ENCODE measurements at places on chromosomes 3 and 15.

- no peak overlapping the region for H3K27ac ChIP-seq
- peaks cover 6% of the 10 kb centered on the region for H3K4me1 ChIP-seq
- H3K36me3 ChIP-seq = no peaks in the 10 kb centered on the region
Observed at GRCh38 chr3:36707623-36708409, 56.5 kb downstream of the DCLK3 start.

GRCh38 chr15:66356077-66356358 is 467 bp downstream of the TIPIN start:
- H3K27ac ChIP-seq = peak overlapping the region; percentile 3
- H3K4me3 ChIP-seq = peak overlapping the region; percentile 84
- no peaks in the 10 kb centered on the region for H3K36me3 ChIP-seq

GRCh38 chr3:1404270-1404962 is 311.6 kb downstream of the CNTN6 start:
- H3K27me3 ChIP-seq = no peaks in the 10 kb centered on the region
- no peaks in the 10 kb centered on the region for H3K36me3 ChIP-seq
- peak overlapping the region; percentile 84 for H3K27ac ChIP-seq
- H3K4me3 ChIP-seq = no peak overlapping the region

- peaks cover 3% of the 10 kb centered on the region for H3K27me3 ChIP-seq
- H3K27ac ChIP-seq = peak overlapping the region; percentile 83
- H3K36me3 ChIP-seq = no peaks in the 10 kb centered on the region
- no peak overlapping the region for H3K4me3 ChIP-seq
Observed at GRCh38 chr15:80455668-80456442, 51.7 kb downstream of the ARNT2 start.

GRCh38 chr3:23949784-23950183 is 4.7 kb downstream of the NR1D2 start:
- peaks cover 3% of the 10 kb centered on the region for H3K4me1 ChIP-seq
- H3K36me3 ChIP-seq = peaks cover 5% of the 10 kb centered on the region
- DNase-seq = peak; percentile 49
- no peaks in the 10 kb centered on the region for H3K27me3 ChIP-seq
- H3K27ac ChIP-seq = no peak overlapping the region

DNA sequence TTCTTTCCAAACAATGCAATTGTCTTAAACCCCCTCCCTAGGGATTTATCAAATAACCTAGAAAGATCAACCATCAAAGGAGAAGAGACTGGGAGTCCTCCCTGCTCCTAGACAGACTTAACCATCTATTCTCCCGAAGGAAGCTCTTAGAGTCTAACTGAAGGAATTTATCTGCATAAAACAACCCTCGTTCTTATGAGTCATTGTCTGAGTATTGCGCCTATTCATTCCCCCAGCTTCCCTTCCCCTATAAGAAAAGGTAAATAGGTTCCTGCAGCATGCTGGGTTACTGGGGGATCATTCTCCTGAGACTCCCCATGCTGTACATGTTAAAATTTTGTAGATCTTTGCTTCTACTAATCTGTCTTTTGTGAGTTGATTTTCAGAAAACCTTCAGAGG is 412.7 kb downstream of the OCA2 start:
- no peaks in the 10 kb centered on the region for H3K27me3 ChIP-seq
- H3K4me3 ChIP-seq = no peak overlapping the region
- no peaks in the 10 kb centered on the region for H3K36me3 ChIP-seq
- peak overlapping the region; percentile 39 for H3K27ac ChIP-seq

GRCh38 chr3:151792411-151792810 is 21.5 kb upstream of the AADAC start:
- H3K27ac ChIP-seq = no peak overlapping the region
- no peaks in the 10 kb centered on the region for H3K27me3 ChIP-seq
- H3K36me3 ChIP-seq = no peaks in the 10 kb centered on the region

- no peak overlapping the region for H3K27ac ChIP-seq
- no peaks in the 10 kb centered on the region for H3K36me3 ChIP-seq
- no peaks in the 10 kb centered on the region for H3K27me3 ChIP-seq
- no peaks in the 10 kb centered on the region for H3K4me1 ChIP-seq
- DNase-seq = no peak
Observed at GRCh38 chr3:57794951-57795350, 38.8 kb downstream of the SLMAP start.

DNA sequence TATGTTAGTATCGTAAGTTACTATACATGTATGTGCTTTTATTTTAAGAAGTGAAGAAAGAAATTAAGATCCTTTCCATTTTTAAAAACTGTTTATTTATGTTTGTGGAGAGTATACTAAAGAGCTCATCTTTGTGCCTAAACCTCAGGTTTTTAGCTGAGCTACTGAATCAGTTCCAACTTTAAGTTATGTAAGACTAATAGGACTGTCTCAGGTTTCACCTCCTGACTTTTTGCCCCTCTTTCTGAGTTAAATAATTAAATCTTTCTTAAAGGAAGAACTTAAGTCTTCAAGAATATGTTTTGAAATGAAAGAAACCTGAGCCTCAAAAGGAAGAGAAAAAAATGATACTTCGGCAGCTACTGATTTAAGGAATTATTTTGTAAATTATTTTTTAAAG is 2.6 kb downstream of the SLMAP start:
- DNase-seq = peak; percentile 10
- H3K4me3 ChIP-seq = no peak overlapping the region
- H3K4me1 ChIP-seq = peaks cover 7% of the 10 kb centered on the region
- H3K27ac ChIP-seq = no peak overlapping the region
- H3K27me3 ChIP-seq = no peaks in the 10 kb centered on the region

- H3K27ac ChIP-seq = no peak overlapping the region
- no peak overlapping the region for H3K4me3 ChIP-seq
- no peaks in the 10 kb centered on the region for H3K36me3 ChIP-seq
- DNase-seq = peak; percentile 13
Observed at GRCh38 chr3:32082721-32083120, 23.7 kb upstream of the GPD1L start.

- no peaks in the 10 kb centered on the region for H3K27me3 ChIP-seq
- H3K4me1 ChIP-seq = no peaks in the 10 kb centered on the region
- DNase-seq = no peak
- no peak overlapping the region for H3K27ac ChIP-seq
Observed at GRCh38 chr3:12383218-12383617, 94.3 kb downstream of the PPARG start.

DNA sequence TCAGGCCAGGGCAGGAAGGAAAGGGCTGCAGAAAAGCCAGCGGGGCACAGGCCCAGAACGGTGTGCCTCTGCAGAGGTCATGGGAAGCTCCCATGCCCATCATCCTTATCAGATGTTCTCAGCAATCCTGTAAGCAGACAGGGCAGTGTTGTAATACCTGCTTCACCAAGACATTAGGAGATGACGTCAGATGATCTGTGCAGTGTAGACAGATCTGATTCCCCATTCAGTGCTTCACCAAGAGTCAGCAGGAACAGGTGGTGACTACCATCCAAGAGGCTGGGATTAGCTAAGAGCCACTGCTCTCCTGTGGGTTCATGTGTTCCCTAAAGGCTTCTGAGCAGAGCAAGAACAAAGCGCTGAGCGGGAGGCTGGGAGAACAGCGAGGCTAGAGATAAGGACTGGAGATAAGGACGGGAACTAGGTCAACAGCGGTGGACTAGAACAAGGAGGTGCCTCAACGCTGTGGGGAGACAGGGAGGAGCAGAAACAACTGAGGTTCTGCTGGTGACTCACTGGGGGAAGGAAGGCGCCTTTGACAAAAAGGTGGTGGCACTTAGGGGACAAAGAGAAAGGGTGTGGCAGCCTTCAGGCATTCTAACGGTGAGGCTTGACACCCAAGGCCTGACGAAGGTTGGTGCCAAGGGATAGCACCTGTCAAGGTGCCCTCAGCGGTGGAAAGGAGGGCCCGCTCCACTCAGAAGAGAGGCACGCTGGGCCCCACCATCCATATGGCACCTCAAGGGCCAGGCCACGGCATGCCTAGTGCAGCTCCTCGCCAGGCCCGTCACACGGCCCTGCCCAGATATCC is 28.4 kb downstream of the CCDC12 start:
- H3K4me1 ChIP-seq = peaks cover 54% of the 10 kb centered on the region
- peaks cover 31% of the 10 kb centered on the region for H3K36me3 ChIP-seq
- H3K4me3 ChIP-seq = no peak overlapping the region
- no peaks in the 10 kb centered on the region for H3K27me3 ChIP-seq
- H3K27ac ChIP-seq = no peak overlapping the region

DNA sequence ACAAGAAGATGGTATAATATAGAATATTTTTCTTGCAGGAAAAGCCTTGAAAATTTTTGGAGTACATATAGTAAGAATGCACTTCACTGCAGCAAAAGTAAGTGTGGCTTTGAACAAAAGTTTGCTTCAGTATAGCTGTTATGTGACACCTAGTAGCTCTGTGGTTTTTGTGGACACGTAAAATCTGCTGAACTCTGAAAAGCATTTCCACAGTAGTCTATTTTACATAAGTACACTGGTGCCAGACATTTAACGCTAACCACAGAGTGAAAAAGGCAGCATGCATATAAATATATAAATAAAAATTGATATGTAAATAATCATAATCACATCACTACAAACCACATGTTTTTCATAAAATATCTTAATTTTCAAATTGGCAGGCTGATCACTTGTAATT is 39.8 kb downstream of the CGGBP1 start:
- no peak overlapping the region for H3K4me3 ChIP-seq
- H3K36me3 ChIP-seq = no peaks in the 10 kb centered on the region
- DNase-seq = no peak

DNA sequence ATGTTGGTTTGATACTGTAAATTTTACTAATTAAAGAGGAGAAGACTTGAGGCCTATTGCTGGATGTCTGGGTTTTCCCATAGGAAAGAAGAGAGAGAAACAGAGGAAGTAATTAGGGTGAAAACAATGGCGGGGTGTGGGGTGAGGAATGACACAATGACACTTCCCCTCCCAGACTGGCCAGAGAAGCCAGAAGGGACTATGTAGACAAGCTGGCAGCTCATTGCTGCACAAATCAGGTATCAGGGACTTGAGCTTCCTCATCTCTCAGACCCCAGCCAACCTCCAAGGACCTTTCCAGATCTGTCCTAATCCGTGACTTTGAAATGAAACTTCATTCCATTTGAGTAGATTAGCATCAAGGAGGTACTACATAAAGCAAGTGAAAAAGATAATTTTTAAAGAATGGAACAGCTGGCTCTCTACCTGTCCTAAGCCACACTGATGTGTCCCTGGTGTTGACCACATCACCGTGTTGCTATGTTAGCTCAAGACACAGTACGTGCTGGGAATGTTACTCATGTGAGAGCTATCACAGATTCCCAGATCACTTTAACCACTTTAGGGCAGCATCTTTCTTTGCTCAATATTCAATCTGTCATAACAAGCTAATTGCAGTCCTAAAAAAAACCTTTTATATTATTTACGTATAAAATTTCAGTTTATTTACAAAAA is 22.2 kb downstream of the TMEM212 start:
- H3K4me3 ChIP-seq = no peak overlapping the region
- DNase-seq = peak; percentile 53
- H3K27ac ChIP-seq = no peak overlapping the region
- no peaks in the 10 kb centered on the region for H3K36me3 ChIP-seq

GRCh38 chr3:131712662-131713061 is 209.9 kb upstream of the MRPL3 start:
- H3K27ac ChIP-seq = no peak overlapping the region
- H3K4me3 ChIP-seq = no peak overlapping the region
- no peaks in the 10 kb centered on the region for H3K4me1 ChIP-seq
- H3K27me3 ChIP-seq = no peaks in the 10 kb centered on the region

DNA sequence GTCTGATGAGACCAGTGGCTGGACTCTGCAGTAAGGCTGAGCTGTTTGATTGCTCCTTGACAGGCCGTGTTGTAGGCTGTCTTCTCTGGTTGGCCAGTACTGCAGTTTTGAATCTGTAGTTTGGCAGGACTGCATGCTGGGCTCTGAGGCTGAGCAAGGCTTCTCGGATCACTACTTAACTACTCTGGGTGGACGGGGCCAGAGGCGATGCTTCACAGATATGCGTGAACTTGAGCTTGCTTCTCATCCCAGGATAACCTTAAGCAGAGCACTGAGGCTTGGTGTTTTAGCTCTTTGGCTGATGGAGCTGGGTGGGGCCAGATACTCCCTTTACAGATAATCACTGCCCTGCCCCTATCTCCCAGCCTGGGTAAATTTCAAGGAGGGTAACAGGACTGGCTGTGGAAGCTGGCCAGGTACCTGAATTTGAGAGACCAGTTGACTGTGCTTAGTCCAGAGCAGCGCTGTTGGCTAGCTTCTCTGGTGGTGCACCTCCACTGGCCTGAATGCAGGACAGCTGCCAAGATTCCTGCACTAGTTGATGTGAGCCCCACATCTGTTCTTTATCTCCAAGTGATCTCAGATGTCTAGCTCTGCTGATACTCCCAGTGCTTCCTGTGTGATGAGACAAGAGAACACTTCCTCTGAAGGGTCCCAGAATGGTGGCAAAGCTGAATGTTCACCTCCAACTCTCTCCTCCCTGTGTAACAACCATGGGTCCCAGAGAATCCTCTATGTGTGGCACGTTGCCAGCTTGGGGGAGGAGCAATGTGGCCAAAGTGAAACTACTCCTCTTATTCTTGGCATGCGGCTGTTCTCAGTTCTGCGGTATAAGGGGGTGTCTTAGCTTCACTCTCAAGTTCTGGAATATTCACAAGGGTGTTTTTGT is 37.9 kb downstream of the RPL39L start:
- H3K27me3 ChIP-seq = no peaks in the 10 kb centered on the region
- peak; percentile 82 for DNase-seq
- no peak overlapping the region for H3K27ac ChIP-seq
- no peaks in the 10 kb centered on the region for H3K4me1 ChIP-seq
- H3K4me3 ChIP-seq = peak overlapping the region; percentile 76

- no peak overlapping the region for H3K4me3 ChIP-seq
- peaks cover 1% of the 10 kb centered on the region for H3K4me1 ChIP-seq
- H3K27ac ChIP-seq = no peak overlapping the region
Observed at GRCh38 chr3:146750196-146750595, 145.1 kb upstream of the PLSCR5 start.

GRCh38 chr3:117103675-117104074 is 394.1 kb downstream of the TUSC7 start:
- no peak for DNase-seq
- no peak overlapping the region for H3K27ac ChIP-seq
- H3K36me3 ChIP-seq = no peaks in the 10 kb centered on the region
- H3K4me1 ChIP-seq = peaks cover 2% of the 10 kb centered on the region
- no peak overlapping the region for H3K4me3 ChIP-seq

DNA sequence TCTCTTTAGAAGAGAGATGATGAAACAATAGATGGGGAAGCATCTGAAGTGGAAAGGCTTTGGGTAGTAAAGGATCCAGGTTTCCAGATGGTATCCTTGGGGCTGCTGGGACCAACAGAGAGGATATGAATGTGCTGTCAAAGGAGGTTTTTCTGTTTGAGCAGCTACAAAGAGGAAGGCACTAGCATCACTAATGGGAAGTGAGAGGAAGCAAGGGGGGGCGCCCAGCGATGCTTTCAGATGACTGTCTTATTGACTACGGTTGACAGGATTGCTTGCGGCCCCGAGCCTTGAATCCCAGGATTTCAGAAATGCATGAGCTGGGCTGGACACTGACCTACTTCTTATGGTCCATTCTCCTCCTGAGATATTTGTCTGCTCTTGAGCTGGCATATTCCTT is 103.8 kb upstream of the GALNT15 start:
- H3K4me3 ChIP-seq = no peak overlapping the region
- no peaks in the 10 kb centered on the region for H3K36me3 ChIP-seq
- H3K27ac ChIP-seq = no peak overlapping the region
- no peak for DNase-seq

DNA sequence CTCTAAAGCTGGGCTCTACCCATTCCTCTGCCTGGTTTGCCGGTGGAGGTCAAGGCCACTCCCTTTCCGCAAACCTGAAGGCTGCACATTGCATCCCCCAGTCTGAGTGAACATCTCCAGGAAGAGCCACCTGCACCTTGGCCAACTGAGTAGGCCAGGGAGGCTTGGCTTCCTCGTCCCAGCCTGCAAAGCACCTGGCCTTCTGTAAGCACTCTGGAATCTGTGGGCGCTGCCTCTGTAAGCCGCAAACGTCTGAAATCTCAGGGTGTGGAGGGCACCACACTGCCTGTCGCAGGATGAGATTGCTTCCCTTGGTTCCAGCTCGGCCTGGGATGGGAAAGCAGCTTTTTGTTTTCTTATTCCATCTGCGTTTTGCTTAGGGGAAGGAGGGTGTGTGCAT is 81.3 kb downstream of the SEC22A start:
- DNase-seq = no peak
- peaks cover 8% of the 10 kb centered on the region for H3K27me3 ChIP-seq
- no peak overlapping the region for H3K27ac ChIP-seq
- H3K4me3 ChIP-seq = no peak overlapping the region
